ENCODE measurements at places on chromosomes 5 and 9.
A peak's percentile ranks its signal among the peaks of the same experiment; 100 is the strongest.

DNA sequence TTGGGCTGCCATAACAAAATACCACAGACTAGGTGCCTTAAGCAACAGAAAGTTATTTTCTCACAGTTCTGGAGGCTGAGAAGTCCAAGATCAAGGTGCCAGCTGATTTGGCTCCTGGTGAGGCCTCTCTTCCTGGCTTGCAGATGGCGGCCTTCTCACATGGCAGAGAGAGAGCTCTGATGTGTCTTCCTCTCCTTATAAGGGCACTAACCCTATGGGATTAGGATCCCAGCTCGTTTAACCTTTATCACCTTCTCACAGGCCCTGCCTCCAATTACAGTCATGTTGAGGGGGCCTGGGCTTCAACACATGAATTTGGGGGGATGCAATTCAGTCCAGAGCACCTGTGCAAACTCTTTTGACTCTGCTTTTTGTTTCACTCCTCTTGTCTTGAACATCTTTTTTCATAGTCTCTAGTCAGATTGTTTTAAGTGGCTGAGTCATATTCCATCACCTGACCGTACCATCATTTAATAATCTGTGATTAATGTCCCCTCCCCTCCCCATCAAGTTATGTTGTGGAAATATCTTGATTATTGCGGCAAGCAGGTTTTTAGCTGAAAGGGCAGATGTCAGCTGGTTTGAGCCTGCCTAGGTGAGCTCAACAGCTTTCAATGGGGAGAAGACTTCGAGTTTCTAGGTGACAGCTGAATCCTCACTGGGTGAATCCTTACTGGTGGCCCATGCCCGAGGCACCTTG, 61.8 kb downstream of the NDFIP1 start:
- DNase-seq: no peak

GRCh38 chr9:132733260-132733815, 63.1 kb downstream of the GTF3C4 start:
- no peak for DNase-seq

- DNase-seq: no peak
These were observed 185.9 kb upstream of the ZNF618 start for GRCh38 chr9:113690055-113690740.

- DNase-seq: no peak
These were observed 556.1 kb downstream of the CDH9 start for GRCh38 chr5:26482076-26482809.

- no peak for DNase-seq
These were observed 54.3 kb downstream of the TLE1 start for GRCh38 chr9:81634915-81635516.

- DNase-seq: no peak
These were observed 100.9 kb upstream of the PTGER4 start for GRCh38 chr5:40578501-40579451.

DNA sequence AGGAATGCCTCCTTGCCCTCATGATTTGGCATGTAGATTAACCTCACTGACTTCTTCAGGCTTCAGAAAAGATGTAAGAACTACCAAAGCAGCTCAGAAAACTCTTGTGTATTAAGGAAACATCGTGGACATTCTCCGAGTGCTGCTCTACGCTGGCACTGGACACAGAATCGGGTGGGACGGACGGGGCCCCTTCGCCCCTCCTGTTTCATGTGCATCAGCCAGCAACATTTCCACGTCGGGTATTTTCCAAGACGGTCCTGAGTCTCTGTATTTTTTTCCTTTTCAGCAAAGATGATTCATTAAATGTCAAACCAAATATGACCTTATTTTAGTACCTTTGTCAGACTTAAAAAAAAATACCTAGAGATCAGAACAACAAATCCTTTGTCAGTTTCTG, 583.6 kb downstream of the CCDC171 start:
- no peak for DNase-seq

- DNase-seq: no peak
These were observed 2.2 kb upstream of the ERAP1 start for GRCh38 chr5:96809921-96810320.

DNA sequence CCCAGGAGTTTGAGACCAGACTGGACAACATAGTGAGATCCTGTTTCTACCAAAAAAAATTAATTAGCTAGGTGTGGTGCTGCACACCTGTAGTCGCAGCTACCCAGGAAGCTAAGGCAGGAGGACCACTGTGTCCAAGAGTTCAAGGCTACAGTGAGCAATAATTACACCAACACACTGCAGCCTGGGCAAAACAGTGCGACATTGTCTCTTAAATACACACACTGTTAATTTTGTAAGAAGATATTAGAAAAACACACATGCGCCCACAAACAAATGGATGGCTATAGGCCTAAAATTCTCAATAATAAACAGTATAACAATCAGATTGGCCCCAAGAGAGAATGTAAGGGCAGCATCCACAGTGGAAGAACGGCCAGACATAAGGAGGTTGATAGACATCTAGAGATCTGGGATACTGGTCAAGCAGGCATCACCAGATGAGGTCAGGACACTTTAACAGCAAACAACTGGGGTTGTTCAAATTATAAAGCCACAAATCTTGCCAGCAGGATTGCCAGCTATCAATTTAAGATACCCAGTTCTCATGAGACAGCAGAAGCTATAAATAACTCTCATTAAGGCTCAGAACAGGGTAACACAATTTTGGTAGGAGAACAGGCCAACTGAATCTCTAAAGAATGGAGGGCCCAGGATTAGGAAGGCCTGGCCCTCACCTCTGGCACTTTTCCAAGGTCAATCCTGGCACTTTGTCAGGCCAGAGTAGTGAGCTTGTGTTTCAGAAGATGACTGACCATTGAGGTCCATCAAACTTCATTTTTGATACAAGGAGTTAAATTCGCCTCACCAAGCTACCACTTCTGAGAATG, 29.5 kb downstream of the GOLPH3 start:
- no peak for DNase-seq

GRCh38 chr9:117826837-117827236, 122.6 kb downstream of the TLR4 start:
- no peak for DNase-seq

- peak; percentile 45 for DNase-seq
These were observed 7.5 kb upstream of the TTC1 start for GRCh38 chr5:160001457-160001856.

GRCh38 chr9:129072171-129072570, 8.7 kb upstream of the DOLPP1 start:
- DNase-seq: no peak

GRCh38 chr9:35464141-35465025, 25.5 kb upstream of the RUSC2 start:
- DNase-seq: no peak

- DNase-seq: no peak
These were observed 2.7 kb downstream of the SURF1 start for GRCh38 chr9:133353548-133353947.

DNA sequence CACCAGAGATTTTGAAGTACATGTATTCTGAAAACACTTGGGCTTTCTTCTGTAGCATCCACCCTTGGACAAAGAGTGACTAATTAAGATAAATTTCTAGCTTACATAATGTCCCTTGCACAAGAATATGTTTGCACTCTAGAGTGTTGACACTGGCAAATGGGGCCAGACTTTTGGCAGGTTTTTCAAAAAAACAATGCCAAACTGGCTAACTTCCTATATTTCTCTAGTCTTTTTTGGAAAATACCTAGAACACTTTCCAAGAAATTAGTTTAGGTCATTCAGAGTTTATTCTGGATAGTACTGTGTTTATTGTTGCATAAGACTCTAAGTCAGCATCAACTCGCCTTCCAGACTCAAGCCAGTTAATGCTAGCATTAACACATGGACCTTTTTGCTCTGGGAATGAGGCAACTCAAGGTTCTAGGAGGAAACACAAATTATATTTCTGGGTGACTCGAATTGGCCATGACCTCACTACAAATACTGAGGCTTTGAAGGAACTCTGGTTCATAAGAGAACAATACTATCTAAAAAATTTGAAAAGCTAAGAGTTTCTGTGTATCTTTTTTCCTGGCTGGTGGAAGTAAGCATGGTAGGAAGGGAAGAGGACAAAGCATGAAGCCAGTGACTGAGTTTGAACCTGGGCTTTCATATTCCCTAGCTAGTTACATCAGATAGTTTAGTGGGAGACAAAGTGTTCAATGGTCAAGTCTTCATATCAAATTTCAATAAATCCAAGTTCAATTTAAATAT, 101.6 kb downstream of the NREP start:
- no peak for DNase-seq

DNA sequence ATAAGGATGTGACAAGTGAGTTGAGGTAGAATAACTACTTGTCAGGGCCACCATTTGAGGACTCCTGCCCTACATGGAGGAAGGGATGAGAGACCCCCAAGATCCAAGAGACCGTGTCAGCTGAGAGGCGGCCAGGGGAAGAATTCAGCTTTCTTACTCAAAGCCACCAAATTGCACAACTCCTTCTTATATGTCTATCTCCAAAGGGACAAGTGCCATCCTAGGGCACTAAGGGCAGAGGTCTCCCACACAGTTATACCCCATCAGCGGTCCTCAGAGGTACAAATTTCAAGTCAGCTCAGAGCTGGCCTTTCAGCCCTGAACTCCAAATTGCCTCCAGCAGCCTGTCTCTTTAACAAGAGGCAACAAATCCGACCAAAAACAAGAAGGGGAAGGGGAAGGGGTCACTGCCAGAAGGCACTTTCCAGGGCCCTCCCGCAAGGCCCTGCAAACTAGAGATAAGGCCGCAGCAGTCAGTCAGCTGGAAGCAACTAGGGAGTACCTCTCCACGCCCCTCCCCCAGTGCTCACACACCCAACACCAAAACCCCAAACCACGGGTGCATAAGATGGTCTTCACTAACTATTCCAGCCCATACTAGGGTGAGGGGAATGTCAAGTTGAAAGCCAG, 6.1 kb upstream of the STOML2 start:
- DNase-seq: no peak

DNA sequence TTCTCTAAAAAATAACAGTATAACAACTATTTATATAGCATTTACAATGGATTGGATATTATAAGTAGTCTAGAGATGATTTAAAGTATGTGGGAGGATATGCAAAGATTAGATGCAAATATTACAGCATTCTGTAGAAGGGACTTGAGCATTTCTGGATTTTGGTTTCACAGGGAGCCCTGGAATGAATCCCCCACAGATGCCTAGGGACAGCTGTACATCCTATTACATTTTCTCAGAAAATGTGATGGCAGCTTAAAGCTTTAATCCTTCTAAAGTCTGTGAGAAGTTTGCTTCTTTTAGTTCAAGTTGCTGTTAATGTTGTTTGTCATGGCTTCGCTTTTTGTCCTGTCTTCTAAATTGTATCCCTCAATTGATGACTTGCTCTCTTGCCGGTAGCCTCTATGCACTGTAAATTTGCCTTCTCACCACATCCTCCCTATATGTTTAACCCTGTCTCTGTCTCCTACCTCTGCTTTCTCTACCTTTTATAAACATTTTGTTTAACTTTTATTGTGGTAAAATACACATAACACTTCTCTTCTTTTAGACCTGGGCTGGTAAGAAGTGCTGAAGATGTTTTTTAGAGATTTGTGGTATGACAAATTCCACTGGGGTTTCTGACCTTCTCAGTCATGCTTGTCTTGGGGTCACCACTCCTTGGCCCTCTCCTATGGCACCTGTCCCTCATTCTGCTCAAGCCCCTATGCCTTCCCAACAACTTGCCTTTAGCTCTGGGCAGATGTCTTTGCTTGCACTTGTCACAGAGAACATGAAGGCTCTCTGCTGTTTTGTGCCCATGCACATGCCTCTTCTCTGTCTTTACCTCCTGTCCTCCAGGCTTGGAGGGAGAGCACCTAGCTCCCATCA, 37.9 kb downstream of the LNPEP start:
- DNase-seq: no peak

GRCh38 chr5:141787376-141787775, 90.8 kb downstream of the PCDH1 start:
- no peak for DNase-seq

- no peak for DNase-seq
These were observed 36.0 kb upstream of the GOLM1 start for GRCh38 chr9:86135371-86135770.

- no peak for DNase-seq
These were observed 108.7 kb upstream of the EFNA5 start for GRCh38 chr5:107779437-107779836.

- no peak for DNase-seq
These were observed 33.4 kb upstream of the VDAC1 start for GRCh38 chr5:134038138-134038537.

- no peak for DNase-seq
These were observed 7.7 kb upstream of the TRAF1 start for GRCh38 chr9:120934281-120934680.

- no peak for DNase-seq
These were observed 109.5 kb upstream of the DPYSL3 start for GRCh38 chr5:147619281-147619878.

GRCh38 chr9:78932849-78933627, 636.1 kb downstream of the PSAT1 start:
- no peak for DNase-seq

DNA sequence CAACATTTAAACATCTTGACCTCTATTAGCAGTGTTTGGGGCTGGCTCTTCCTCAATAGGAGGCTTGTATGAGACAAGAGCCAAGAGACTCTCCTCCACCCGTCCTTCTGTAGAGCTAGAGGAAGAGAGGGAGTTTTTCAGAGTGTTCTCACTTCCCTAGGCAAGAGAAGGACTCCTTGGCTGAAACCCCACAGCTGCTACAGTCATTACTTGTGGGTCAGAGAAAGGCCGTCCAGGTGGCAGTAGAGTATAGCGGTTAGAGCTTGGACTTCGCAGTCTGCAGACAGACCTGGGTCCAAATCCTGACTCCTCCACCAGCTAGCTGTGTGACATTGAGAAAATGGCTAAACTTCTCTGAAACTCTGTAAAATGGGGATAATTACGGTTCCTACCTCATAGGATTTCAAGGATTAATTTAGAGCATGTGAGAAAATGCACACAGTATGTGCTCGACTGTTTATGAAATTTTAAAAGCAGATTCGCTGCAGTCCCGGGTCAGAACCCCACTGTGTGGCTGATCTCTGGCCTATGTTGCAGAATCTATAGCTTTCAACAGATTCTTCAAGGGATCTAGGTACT, 80.8 kb upstream of the ARAP3 start:
- DNase-seq: no peak

DNA sequence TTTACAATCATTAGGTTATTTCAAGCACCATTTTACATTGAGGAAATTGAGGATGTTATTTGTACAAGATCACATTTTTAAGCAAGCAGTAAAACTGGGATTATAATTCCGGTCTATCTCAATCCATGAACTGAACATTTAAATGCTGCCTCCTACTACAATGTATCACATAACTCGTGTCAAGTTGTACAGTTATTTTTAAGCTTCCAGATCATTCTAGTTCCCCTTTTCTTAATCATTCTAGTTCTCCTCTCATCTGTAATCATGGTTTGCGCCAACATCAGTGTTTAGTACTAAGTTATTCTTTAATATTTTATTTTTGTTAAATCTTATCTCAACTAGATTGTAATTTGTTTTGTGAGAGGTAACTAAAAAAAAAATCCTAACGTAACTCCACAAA, 2.4 kb upstream of the UHRF2 start:
- no peak for DNase-seq

GRCh38 chr5:107680099-107680498, 9.4 kb upstream of the EFNA5 start:
- no peak for DNase-seq
